ENCODE measurements at places on chromosomes 11 and 22.

- no peak for DNase-seq
These were observed 347.9 kb upstream of the NCAM1 start for GRCh38 chr11:112613051-112613972.

- DNase-seq, result no peak
These were observed 119.5 kb upstream of the GRIA4 start for GRCh38 chr11:105490333-105490732.

- DNase-seq, result no peak
These were observed 24.9 kb downstream of the PICALM start for GRCh38 chr11:86043765-86044503.

DNA sequence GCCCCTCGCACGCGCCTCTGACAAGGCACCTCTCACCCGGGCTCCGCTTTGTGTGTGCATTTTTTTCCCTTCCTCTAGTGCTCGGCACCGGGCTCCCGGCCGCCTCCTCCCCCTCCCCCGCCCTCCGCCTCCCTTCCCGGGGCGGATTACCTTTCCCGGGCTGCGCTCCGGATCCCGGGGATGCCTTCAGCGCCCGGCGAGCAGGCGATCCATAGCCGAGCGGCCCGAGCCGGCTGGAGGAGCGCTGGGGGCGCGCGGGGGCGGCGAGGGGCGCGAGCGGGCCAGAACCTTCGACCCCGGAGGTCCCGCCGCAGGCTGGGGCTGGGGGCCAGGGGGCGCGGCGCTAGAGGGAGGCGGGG lies 282 bp downstream of the MPPED2 start:
- no peak for DNase-seq

- no peak for DNase-seq
These were observed 44.9 kb downstream of the MCM5 start for GRCh38 chr22:35444685-35445399.

- no peak for DNase-seq
These were observed 340.9 kb downstream of the LRRC4C start for GRCh38 chr11:41118521-41118920.

DNA sequence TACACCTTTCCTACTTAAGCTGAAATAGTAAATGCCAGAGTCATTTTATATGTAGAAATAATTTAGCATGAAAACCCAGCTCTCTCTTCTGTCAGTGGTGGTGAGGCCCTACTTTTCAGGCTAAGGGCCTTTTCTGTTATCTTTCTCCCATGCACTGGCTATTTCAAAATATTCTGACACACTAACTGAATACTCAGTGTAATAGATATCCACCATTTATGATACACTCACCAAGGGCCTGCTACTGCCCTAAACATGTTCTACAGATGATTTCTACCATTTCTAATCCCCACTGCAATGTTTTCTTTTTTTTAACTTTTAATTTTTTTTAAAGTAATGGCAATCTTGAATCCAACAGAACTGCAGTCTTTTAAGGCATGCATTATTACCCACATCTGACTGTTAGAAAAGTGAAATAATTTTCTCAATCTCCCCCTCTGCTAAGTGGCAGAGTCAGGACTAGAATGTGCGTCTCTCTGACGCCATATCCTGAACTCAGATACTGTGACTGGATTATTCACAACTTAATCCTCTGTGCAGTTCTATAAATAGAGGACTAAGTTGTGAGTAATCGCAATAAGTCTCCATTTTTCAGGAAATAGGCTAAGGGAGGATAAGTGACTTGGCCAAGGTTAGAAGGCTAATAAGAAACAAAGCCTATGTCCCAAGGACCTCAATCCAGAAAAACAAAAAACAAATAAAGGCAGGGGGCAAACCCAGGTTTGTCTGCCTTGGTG lies 44.0 kb downstream of the GRAMD1B start:
- DNase-seq, result no peak

DNA sequence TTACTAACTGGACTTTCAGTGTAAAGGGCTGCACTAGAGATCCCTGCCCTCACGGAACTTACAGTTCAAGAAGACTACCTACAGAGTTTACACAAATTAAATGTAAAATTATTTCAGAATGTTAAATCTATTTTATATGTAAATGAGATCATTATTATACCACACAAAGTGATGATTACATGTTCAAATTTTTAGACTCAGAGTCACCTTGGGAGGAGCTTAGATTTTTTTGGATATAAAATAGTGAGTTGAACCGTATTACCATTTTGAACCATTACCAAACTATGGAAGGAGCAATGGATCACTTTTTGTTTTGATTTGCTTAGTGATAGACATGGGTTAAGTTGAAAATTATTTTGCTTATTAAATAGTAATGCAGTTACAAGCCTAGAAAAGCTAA lies 1.6 kb downstream of the IPO7 start:
- DNase-seq, result no peak

GRCh38 chr11:60500276-60500910 lies 7.8 kb downstream of the MS4A12 start:
- no peak for DNase-seq
